ENCODE measurements at places on chromosomes 3 and 15. TPM values are rescaled to one million over a fixed set of nuclear protein-coding genes. Genes with fewer than 3 reads are reported as not detected.
A peak's percentile ranks its signal among the peaks of the same experiment; 100 is the strongest.

DNA sequence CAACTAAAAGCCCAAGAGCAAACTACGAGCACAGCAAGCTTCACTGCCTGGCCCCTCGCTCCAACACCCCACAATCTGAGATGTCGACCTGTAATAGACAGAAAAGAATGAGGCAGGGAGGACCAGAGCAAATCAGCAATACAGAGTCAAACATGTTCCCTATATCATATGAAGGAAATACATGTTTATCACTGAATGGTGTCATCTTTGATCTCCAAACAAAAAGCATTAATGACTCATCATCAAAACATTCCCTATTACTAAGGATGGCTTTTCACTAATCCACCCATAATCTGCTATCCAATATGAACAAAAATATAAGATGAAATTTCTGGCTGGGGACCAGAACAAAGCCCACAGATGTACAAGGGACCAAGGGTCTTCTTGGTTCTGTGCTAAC is 34.7 kb downstream of the MYO5A start:
- H3K4me3 ChIP-seq = no peak overlapping the region
- peaks cover 8% of the 10 kb centered on the region for H3K36me3 ChIP-seq

- no peak overlapping the region for H3K27ac ChIP-seq
- no peaks in the 10 kb centered on the region for H3K27me3 ChIP-seq
- DNase-seq = no peak
- peaks cover 15% of the 10 kb centered on the region for H3K4me1 ChIP-seq
- no peak overlapping the region for H3K4me3 ChIP-seq
Measured at GRCh38 chr15:92159906-92160841, 233.5 kb upstream of the ST8SIA2 start.

GRCh38 chr3:14490255-14490654 is 49.9 kb downstream of the GRIP2 start:
- H3K36me3 ChIP-seq = no peaks in the 10 kb centered on the region
- DNase-seq = no peak

- DNase-seq = no peak
- H3K4me3 ChIP-seq = no peak overlapping the region
- no peaks in the 10 kb centered on the region for H3K4me1 ChIP-seq
- H3K27me3 ChIP-seq = no peaks in the 10 kb centered on the region
- no peaks in the 10 kb centered on the region for H3K36me3 ChIP-seq
Measured at GRCh38 chr3:100789579-100789978, 80.3 kb downstream of the TFG start.

DNA sequence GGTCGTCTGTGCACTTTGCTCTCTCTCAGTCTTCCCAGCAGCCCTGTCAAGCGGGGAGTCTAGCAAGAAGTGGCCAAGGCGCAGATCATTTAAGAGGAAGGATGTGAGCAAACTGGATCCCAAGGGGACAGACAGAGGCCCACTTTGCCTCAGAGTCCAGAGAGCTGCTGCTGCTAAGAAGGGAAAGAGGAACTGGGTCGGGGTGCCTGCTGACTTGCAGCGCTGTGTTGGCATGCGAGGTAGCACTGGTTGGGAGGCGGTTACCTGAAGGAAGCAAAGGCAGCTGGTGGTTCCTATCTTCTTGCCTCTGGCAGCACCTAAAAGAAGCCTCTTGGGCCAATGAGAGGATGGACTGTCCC is 28.1 kb downstream of the SMAD3 start:
- peaks cover 4% of the 10 kb centered on the region for H3K27me3 ChIP-seq
- H3K4me3 ChIP-seq = no peak overlapping the region
- peak overlapping the region; percentile 40 for H3K27ac ChIP-seq
- peaks cover 74% of the 10 kb centered on the region for H3K4me1 ChIP-seq
- DNase-seq = no peak

DNA sequence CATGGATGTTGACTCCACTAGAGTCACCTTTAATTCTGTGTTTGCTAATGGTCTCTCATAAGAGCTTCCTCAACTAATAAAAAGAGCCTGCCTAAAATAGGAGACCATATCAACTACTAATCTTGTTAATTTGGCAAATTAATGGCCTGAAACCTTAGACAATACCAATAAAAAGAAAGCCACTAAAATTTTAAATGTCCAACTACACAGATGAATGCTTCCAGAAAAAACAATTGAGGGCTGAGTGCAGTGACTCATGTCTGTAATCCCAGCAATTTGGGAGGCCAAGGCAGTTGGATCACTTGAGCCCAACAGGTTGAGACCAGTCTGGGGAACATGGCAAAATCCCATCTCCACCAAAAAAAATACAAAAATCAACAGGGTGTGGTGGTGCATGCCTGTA is 230.9 kb downstream of the NSUN3 start:
- DNase-seq = no peak

GRCh38 chr3:44509393-44509921 is 32.0 kb upstream of the ZNF445 start:
- peak overlapping the region; percentile 98 for H3K4me3 ChIP-seq
- DNase-seq = no peak
- H3K27ac ChIP-seq = peak overlapping the region; percentile 96
- H3K36me3 ChIP-seq = peaks cover 35% of the 10 kb centered on the region
- peaks cover 23% of the 10 kb centered on the region for H3K4me1 ChIP-seq

The MYL3 gene
- not detected for total RNA-seq

- H3K4me3 ChIP-seq = no peak overlapping the region
- H3K36me3 ChIP-seq = peaks cover 9% of the 10 kb centered on the region
- peak overlapping the region; percentile 45 for H3K27ac ChIP-seq
- no peaks in the 10 kb centered on the region for H3K27me3 ChIP-seq
- no peak for DNase-seq
Measured at GRCh38 chr3:14141602-14142341, 16.9 kb downstream of the TMEM43 start.

The ERICH6 gene
- not detected for total RNA-seq

DNA sequence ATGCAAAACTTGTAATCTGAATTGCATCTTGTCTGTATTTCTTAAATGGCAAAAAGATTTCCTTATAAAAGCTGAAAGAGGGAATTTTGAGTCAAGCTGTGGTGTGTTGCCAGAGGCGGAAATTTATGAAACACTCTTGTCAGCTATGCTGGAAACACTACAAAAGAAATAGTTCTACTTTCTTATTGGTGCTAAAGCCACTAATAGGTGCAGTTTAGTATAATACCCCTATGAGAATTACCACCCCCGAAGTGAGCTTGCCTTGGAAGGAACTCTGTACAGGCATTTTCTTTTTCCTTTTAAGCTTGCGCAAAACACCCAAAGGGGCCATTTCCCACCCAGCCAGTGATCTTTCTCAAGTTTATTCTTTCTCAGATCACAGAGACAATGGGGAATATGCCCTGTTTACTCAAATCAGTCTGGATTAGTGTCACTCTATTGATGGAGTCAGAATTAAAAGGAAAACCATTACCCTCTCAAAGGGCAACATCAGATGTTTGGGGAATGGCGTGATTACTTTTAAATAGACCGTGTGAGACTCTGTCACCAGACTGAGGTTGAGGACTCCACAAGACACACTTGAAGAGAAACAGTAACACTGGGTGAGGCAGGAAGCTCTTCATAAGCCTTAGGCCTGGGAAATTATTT is 166.0 kb downstream of the TP63 start:
- no peak for DNase-seq
- no peaks in the 10 kb centered on the region for H3K36me3 ChIP-seq
- no peak overlapping the region for H3K4me3 ChIP-seq

- H3K27ac ChIP-seq = peak within 1 kb of the TSS; percentile 95
- H3K36me3 ChIP-seq = peaks cover 2% of the 10 kb centered on the region
- no peaks in the 10 kb centered on the region for H3K27me3 ChIP-seq
- peaks cover 12% of the 10 kb centered on the region for H3K4me1 ChIP-seq
- peak; percentile 93 for DNase-seq
Measured at GRCh38 chr3:185498503-185499396, at the start of gene TMEM41A. Gene TMEM41A, minus strand, starts transcription at chr3:185499035. Its CDS starts 74 bp downstream, at chr3:185498961.

The CHRNA7 gene
- 0.43 TPM for total RNA-seq

DNA sequence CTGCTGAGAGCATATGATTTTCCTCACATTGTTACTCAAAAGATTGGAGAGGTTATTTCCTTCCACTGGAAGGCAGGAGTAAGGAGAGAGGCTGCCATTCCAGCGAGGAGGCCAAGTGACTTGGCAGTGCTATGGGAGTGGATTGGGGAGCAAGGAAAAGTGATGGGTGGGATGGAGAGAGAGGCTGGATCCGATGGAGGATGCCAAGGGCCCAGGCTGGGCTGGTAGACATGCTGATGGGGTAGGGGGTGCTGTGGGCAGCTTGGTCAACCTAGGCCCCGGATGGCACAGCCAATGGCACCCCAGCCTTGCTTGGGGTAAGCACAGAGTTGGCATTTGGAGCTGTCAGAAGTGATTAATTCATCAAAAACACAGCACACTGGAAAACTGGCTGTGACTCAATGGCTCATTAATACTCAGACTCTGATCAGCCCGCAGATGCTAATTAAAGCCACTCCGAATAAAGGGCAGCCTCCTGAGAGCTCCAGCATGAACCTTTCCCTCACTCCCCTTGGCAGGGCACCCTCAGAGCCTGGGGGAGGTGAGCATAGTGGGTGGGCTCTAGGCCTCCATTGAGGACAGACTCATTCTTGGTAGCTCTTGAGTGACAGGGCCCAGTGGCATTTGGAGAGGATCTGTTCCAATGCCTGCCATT is 22.1 kb upstream of the SLC6A1 start:
- H3K4me3 ChIP-seq = no peak overlapping the region
- DNase-seq = no peak
- no peaks in the 10 kb centered on the region for H3K4me1 ChIP-seq
- H3K27me3 ChIP-seq = peaks cover 6% of the 10 kb centered on the region
- H3K27ac ChIP-seq = no peak overlapping the region
- H3K36me3 ChIP-seq = no peaks in the 10 kb centered on the region

DNA sequence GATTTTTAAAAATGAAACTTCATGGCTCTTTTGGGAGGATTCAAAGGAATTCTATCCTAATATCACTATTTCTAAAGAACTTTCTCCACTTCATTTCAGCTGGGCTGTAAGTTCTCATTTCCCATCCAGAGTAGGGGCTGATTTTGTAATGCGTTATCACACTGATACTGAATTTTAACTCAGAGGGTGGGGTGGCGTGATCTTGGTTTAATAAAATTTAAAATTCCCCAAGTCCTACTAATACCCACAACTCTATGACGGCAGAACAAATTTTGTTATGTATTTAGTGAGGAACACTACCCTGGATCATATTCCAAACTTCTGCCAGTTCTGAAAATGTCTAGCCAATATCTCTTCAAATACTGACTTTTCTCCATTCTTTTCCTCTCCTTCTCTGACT is 92.7 kb downstream of the ASB7 start:
- no peak for DNase-seq
- no peak overlapping the region for H3K27ac ChIP-seq
- no peak overlapping the region for H3K4me3 ChIP-seq
- peaks cover 27% of the 10 kb centered on the region for H3K27me3 ChIP-seq
- no peaks in the 10 kb centered on the region for H3K36me3 ChIP-seq

DNA sequence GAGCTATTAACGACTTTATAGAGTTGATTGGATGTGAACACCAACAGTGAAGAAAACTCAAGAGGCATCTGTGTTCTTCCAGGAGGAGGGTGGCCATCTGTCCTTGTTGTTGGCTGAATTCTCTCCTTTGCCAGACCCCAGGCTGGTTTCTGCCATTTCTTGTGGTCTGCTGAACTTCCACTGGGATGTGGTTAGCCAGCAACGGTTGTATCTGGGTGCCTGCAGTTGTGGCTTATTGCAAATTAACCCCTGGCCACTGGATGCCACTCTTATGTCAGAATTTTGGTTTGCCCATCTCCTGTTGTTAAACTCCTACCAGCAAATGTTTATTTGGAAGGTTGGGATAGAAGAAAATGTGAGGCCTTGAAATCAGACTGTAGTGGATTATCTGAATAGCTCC is 163.6 kb upstream of the TBC1D5 start:
- no peak overlapping the region for H3K27ac ChIP-seq
- no peaks in the 10 kb centered on the region for H3K36me3 ChIP-seq
- H3K4me3 ChIP-seq = no peak overlapping the region
- peaks cover 5% of the 10 kb centered on the region for H3K27me3 ChIP-seq
- H3K4me1 ChIP-seq = peaks cover 7% of the 10 kb centered on the region
- no peak for DNase-seq

GRCh38 chr15:99390667-99391066 is 139.4 kb downstream of the LRRC28 start:
- H3K27me3 ChIP-seq = peaks cover 8% of the 10 kb centered on the region
- no peak overlapping the region for H3K27ac ChIP-seq

GRCh38 chr3:53464424-53464823 is 30.0 kb upstream of the CACNA1D start:
- peaks cover 13% of the 10 kb centered on the region for H3K27me3 ChIP-seq
- no peak overlapping the region for H3K27ac ChIP-seq
- no peaks in the 10 kb centered on the region for H3K36me3 ChIP-seq
- no peaks in the 10 kb centered on the region for H3K4me1 ChIP-seq
- H3K4me3 ChIP-seq = no peak overlapping the region

DNA sequence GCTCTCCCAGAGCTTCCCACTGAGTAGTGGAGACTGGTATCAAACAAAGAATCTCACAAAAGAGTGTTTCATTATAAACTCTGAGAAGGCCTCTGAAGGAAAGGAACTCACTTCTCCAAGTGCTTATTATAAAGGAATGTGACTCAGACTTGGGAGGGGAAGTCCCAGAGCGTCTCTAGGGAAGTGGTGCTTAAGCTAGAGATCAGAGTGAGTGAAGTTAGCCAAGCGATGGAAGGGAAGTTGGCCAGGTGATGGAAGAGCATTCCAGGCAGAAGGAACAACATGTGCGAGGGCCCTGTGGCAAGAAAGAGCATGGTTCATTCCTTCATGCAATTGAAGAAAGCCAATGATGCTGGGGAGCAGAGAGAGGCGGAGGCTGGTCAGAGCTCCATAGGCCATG is 2.3 kb downstream of the XYLB start:
- H3K4me3 ChIP-seq = no peak overlapping the region
- no peaks in the 10 kb centered on the region for H3K27me3 ChIP-seq
- H3K4me1 ChIP-seq = peaks cover 8% of the 10 kb centered on the region
- no peak for DNase-seq
- H3K36me3 ChIP-seq = peaks cover 8% of the 10 kb centered on the region

- peaks cover 5% of the 10 kb centered on the region for H3K4me1 ChIP-seq
- H3K4me3 ChIP-seq = peak overlapping the region; percentile 82
- H3K27me3 ChIP-seq = peaks cover 58% of the 10 kb centered on the region
- peak; percentile 71 for DNase-seq
- H3K36me3 ChIP-seq = no peaks in the 10 kb centered on the region
Measured at GRCh38 chr15:93087825-93088199, 1.2 kb downstream of the RGMA start.

DNA sequence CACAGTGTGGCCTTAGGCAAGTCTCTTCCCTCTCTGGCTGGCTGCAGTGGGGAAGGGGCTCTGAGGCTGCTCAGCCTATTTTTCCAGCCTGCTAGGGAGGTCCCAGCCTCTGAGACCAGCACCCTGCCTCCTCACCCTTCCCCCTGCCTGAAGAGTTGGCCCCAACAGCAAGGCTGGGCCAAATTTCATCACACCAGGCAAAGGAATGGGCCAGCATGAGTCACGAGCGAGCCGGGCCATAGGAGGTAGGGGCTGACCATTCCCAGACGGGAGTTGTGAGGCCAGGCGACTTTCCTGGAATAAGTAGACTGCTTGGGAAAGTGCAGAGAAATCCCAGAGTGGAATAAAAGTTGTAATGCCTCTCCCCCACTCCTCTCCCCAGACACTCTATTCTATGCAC is 5.7 kb upstream of the FBLN2 start:
- H3K27me3 ChIP-seq = peaks cover 44% of the 10 kb centered on the region
- DNase-seq = no peak
- peaks cover 28% of the 10 kb centered on the region for H3K4me1 ChIP-seq
- peaks cover 5% of the 10 kb centered on the region for H3K36me3 ChIP-seq

Data from activated naive CD8-positive, alpha-beta T cell treated with anti-CD3 and anti-CD28 coated beads, Interleukin-2, amount 10 ng/mL, durations not matched to agents 7 days and 5 days (primary cell).